ENCODE measurements at places on chromosomes 7 and 10. TPM values are rescaled to one million over a fixed set of nuclear protein-coding genes. Genes with fewer than 3 reads are reported as not detected.

The REEP3 gene
- 21.6 TPM for total RNA-seq

The AQP1 gene
- total RNA-seq = 1.0 TPM

GRCh38 chr7:6130007-6130587 is 98.9 kb downstream of the ANKRD61 start:
- no peak for DNase-seq

DNA sequence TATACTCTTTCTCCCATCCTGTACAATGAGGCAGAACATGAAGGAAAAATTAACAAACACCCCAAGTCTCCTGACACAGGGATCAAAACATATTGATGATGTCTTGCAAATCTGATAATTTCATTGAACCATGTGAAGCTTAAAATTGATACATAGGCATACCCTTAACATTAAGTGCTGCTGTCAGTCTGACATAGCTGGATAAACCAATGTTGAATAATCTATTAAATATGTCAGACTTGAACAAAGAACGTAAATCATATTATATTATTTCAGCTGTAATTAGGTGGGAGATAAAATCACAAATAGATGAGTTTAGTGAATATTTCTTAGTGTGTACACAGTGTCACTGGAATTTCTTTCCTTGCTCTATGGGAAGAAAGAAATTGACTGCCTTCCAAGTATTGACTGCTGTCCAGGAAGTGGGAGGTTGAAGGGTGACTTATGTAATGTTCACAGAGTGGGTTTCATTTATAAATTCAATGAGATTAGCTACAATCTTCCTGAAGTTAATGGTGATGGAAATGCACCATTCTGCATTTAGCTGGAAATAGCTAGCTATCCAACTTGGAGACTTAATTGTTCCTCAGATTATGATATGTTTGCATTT is 170.8 kb downstream of the AUTS2 start:
- no peak for DNase-seq

GRCh38 chr7:157007470-157008066 is 2.9 kb downstream of the MNX1 start:
- DNase-seq = no peak

DNA sequence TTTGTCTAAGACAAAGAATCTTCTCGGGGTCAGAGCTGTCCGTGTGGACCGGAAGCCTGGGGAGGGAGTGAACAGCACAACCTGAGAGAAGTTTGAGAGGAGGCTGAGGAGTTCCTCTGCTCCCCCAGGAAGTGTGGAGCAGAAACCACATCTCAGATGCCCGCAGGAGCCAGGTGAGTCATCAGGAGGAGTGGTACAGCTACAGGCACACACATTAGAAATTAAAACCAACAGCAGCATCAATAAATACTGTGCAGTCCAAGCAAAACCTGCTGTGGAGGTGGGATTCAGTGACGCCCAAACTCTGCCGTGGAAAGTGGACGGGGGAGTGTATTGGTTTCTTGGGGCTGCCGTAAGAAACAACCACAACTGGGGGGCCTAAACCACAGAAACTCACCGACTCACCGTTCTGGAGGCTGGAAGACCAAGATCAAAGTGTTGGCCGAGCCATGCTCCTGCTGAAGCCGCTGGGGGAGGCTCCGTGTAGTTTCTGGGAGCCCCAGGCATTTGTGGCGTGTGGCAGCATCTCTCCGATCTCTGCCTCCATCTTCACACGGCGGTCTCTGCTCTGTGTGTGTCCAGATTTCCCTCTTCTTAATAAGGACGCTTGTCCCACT is 31.2 kb upstream of the GARS1 start:
- DNase-seq = peak; percentile 88

DNA sequence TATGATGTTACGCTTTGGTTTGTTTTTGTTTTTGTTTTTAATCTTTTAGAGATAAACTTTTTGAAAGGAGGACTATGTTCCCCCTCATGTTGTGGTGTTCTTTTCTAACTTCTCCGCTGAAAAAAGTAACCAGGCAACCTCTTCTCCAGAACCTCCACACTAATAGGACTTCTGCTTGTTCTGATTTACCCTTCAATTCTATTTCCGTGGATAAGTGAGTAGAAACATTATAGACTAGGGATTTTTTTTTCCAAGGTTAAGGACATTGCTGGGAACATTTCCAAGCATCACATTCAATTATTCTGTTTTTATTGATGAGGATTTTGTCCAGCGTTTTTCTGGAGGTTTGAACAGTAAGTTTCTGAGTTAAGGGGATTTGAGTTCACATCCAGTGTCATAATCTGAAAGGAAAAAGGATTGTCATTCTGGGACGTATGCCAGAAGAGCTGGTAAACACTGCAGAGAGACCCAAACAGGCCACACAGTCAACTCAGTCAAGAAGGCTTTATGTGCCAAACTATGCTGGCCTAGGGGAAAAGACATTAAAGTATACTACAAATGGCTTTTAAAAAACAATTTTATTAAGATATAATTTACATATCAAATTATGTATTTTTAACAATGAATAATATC is 28.3 kb upstream of the RALA start:
- no peak for DNase-seq

GRCh38 chr10:50651808-50652207 is 28.1 kb upstream of the SGMS1 start:
- no peak for DNase-seq

DNA sequence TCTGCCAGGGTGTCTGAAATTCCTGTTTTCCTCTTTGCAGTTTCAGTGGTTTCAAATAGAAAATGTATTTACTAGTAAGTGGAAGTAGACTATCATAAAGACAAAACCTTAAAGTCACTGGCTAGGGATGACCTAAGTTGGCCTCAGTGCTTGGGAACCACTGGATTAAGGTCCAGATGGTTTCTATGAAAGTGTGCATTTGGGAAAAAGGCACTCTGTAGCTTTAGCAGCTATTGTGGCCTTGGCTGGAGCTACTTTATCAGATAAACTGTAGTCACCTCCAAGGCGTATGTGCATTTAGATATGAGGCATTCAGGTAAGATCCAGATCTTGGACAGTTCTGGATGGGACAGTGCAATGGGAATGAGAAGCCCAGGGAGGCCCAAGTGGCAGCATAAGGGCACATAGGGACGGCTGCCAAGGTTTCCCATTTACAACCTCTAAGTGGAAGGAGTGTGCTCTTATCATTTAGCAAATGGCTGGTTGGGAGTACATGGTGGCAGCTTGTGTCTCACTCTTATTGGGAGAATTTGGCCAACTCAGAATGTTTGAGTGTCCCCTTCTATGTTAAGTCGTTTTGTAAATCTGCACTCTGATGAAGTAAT is 185.6 kb downstream of the LRMDA start:
- no peak for DNase-seq

- DNase-seq = no peak
Measured at GRCh38 chr7:76293407-76293901, 9.0 kb upstream of the HSPB1 start.

DNA sequence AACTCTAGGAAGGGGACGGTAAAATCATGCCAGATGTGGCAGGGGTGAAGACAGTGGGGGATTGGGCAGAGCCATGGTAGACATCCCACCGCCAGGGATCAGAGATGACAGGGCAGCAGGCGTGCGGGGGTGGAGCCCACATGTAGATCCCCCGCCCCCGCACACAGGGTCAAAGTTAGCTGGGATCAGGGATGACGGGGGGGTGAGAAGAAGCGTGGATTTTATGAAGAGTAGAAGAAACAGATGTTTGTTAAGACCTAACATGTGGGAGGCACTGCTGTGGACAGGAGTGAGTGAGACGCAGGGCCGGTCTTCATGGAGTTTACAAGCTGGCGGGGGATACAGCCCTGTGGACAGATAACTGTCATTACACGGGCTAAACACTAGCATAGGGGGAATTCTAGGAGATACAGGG is 154.0 kb upstream of the KLF14 start:
- DNase-seq = peak; percentile 80

DNA sequence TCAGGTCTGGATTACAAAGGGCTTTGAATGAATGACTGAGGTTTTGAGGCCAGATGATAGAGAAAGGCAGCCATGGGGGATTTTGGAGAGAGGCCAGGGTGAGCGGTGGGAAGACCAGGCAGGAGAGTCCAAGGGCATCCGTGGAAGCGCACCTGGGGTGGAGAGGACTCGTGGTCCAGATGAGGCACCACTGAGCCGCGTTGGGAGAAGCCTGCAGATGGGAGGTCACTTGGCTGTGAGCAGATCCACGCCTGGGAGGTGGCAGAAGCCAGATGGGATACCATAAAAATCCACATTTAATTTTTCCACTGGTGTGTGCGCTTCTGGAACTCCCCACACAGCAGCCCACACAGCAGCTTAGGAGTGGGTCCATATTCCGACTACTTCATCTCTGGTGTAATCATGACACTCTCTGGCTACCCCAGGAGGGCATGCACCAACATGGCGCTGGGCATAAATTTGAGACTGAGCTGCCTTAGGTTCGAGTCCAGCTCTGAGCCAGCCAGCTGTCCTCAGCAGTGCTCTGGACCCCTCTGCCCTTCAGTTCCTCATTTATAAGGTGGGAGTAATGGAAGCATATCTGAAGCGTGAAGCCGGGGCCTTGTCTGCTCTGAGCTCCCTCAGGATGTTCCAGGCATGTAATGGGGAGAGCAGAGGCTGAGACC is 90.2 kb upstream of the FAM20C start:
- peak; percentile 9 for DNase-seq

GRCh38 chr7:2276107-2276506 is 34.1 kb downstream of the NUDT1 start:
- DNase-seq = no peak

- no peak for DNase-seq
Measured at GRCh38 chr10:76451911-76452310, 1020.5 kb downstream of the LRMDA start.

- DNase-seq = no peak
Measured at GRCh38 chr7:131111792-131112191, 215.9 kb upstream of the MKLN1 start.

DNA sequence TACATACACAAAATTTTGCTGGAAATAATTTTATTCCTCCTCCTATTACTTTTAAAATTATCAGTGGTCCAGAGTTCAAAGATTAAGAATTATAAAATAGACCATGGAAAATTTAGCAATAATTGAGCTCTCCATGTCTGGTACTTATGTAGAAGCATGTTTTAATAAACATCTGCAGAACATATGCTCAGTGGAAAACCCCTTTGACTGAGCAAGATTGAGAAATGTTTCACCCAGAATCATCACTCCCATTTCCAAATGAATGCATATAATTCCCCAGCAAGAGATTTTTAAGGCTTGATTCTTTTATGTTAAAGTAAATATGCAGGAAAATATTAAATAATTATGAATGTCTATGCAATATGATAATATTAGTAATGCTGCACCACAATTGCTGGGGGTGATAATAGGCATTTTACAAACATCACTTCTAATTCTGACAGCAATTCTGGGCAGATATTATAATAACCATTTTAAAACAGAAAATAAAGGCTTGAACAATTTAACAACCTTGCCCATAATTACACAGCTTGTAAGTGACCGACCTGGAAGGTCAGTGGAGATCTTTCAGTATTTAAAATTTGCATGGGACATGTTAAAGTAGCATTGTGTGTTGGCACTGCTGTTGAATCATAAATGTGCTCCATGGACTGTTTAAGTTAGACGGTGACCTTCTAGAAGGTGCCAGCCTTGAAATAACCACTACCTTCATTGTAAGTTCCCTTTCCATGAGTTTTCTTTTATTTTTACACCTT is 45.6 kb upstream of the TES start:
- DNase-seq = no peak

DNA sequence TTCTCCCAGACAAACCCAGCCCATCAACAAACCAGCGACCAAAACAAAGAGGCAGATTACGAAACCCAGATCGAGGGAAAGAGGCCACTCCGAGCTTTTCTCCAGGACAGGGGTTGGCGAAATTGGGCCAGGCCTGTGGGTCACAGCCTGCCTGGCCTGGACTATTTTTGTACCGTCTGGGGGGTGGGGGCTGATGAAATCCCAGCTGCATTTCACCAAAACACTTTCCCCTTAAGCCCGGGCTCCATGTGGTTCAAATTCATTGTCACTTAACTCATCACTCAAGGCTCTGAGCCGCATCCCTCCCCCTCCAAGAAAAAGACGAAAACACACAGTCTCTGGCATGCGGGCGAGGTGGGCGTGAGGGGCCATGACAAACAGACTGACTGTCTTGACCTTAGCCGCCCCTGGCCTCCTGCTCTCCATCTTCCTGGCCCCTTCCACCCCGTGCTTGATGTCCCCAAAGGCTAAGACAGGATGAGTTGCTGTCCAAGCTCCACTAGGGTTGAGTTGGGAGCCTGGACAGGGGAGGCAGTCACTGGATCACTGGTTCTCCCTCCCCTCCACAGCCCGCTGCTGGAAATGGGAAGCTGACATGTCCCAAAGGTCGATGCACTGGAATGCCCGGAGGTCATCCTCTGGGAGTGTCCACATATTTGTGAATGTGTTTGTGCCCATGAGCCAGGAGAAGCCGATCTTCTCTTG is 19.2 kb downstream of the TMEM270 start:
- no peak for DNase-seq

DNA sequence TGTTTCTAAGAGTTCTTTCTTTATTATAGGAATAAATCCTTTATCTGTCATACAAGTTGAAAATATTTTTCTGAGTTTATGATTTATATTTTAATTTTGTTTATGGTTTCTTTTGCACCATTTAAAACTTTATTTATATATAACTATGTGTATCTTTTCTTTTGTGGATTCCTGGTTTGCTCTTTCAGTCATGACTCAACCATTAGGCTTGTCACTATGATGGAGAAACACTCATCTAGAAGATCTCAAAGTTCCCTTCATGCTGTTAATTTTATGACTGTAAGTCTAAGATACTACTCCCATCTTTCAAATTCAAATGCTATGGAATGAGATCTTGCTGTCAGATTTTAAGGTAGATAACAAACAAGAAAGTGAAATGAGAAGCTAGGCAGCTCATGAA is 199.5 kb downstream of the INHBA start:
- DNase-seq = no peak

DNA sequence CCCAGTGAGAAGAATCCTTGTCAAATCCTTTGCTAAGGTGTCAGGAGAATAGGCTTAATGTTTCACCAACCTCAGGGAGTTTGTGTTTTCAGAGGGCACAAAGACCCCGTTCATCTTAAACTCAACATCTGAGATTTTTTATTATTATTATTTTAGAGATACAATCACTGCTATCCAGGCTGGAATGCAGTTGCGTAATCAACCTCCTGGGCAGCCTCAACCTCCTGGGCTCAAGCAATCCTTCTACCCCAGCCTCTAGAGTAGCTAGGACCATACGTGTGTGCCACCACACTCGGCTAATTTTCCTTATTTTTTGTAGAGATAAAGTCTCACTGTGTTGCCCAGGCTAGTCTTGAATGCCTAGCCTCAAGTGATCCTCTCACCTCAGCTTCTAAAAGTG is 599.2 kb downstream of the KCNMA1 start:
- no peak for DNase-seq

DNA sequence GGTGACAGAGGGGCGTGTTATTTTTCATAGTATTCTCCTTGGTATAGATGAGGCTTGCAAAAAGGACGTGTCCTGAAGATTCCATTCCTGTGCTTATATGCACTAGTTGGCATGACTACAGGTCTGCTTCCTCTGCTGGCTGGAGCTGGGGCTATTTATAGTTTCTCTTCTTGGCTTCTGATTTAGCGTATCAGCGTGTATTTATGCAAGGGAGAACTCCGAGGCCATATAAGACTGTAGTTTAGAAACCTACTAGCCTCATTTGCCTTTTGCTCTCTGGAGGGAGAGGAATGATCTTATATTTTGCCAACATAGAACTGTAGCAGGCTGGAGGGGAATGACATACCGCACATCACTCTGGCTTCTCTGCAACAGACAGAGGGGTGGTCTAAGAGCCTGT is 39.7 kb downstream of the CACNB2 start:
- peak; percentile 4 for DNase-seq

GRCh38 chr7:33804140-33804660 is 101.1 kb upstream of the BMPER start:
- DNase-seq = no peak

Measured in Daoy (cell line).